ENCODE measurements at places on chromosomes 12 and 14.

- DNase-seq = no peak
Observed at GRCh38 chr12:95857156-95857555, 1.6 kb upstream of the SNRPF start.

DNA sequence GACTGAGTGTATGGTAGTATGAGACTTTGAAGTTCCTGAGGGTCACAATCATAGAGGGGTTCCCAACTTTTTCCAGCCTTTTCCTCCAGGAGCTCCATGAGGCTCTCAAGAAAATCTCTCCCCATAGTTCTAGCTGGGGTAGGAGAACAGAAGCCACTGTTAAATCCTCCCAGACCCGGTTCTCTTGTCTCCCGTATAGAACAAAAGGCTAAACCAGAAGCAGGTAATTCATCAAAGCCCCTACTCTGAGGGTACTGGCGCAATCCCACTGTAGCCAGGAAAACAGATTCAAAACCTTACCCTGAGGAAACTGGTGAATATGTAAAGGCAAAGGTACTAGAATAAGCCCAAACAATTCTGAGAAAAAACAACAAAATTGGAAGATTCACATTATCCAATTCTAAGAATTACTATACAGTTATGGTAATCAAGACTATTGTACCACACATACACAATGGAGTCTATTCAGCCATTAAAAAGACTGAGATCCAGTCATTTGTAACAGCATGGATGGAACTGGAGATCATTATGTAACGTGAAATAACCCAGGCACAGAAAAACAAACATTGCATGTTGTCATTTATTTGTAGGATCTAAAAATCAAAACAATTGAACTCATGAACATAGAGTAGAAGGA, 20.5 kb downstream of the OR8S1 start:
- no peak for DNase-seq

- no peak for DNase-seq
Observed at GRCh38 chr14:34843011-34843554, 32.1 kb downstream of the BAZ1A start.

DNA sequence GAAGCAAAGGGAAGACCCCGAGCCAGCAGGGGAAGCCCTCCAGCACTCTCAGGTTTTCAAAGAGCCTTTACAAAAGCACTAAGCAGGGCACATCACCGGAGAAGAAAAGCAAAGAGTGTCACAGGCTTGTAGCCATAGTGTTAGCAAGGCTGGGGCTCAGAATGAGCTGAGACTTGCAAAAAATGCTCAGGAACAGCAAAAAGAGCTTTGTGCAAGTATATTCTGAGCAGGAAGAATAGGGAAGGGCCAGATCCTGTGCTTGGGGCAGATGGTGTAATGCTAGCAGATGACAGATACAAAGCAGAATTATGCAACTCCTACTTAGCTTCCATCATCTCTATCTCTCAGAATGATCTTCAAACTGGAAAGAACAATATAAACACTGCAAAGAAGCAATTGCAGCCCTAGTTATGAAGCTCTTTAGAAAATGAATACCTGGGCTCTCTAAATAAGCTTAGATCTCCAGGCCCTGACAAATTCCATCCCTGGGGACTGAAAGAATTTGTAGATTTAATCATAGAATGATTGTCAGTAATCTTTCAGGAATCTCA, 23.7 kb upstream of the PARP11 start:
- DNase-seq = no peak

- no peak for DNase-seq
Observed at GRCh38 chr12:100166232-100166631, 23.6 kb upstream of the BLTP3B start.

DNA sequence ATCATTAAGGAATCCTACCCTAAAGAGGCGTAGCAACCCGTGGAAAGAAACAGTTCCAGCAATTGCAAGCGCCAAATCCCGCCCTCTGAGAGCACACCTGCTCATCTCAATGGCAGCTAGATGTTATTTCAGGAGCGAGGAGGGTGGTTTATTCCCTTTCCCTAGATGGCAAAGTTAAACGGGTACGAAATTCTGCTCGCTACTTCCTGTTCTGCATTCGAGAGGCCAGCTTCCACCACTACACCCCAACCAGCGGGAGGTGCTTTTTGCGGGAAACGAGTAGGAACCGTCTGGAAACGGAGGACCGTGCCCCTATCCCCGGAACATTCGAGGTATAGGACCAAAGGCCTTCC, 536 bp downstream of the VPS29 start:
- DNase-seq = no peak
